Right lung (tissue), 10 donors: ENCODE measurements at places on chromosomes 1 and 21.

GRCh38 chr1:76048926-76049325 is 25.6 kb upstream of the ST6GALNAC3 start:
- no peak for DNase-seq

DNA sequence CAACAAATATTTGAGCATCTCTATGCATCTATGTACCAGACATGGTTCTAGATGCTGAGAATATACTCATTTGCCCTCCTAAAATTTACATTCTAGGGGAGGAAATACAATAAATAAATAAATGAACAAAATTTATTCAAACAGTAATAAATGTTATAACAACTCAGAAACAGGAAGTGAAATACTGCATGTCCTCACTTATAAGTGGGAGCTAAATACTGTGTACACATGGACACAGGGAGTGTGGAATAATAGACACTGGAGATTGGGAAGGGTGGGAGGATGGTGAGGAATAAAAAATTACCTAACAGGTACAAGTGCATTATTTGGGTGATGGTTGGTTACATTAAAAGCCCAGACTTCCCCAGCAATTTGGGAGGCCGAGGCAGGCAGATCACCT is 4.3 kb downstream of the COA7 start:
- DNase-seq: no peak

DNA sequence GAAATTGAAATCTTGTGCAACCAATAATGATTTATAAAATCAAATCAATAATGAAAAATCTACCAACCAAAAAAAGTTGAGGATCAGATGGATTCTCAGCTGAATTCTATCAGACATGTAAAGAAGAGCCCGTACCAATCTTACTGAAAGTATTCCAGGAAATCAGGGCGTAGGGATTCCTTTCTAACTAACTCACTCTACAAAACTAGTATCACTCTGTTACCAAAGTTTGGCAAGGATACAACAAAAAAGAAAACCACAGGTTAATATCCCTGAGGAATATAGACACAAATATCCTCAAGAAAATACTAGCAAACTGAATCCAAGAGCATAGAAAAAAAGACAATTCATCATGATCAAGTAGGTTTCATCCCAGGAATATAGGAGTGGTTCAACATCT is 52.8 kb upstream of the ADGRL4 start:
- DNase-seq: no peak

DNA sequence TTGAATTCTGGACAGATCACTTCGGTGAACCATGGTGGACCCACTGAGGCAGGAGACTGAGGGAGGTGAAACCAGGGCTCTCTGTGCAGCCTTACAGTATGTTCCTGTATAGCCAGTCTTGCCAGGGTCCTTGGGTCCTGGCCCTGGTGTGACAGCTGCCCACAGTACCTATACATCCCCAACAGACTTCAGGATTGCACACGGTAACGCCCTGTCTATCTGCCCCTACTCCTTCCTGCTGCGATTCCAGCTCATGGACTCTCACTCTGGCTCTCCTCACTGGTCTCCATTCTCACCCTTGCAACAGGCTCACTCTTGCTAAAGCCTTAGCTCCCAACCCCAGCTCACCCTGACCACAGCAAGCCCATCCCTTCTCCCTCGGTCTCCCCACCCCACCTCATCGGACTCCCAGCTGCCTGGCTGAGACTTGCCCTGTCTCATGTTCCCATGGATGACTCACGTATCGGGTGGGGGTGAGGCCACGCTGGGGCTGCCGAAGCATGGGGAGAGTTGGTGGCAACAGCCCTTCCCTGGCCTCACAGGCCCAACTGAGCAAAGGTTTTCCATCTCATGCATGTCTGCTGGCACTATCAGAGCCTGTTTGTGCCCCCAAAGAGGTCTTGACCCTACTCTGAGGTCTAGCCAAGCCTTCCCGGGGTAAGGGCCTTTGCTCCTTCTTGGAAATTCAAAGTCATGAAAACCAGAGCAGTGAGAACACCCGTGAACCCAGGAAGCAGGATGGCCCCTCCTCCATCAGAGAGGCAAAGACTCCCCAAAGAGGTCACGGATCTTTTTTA is 7.1 kb downstream of the PHLDA3 start:
- no peak for DNase-seq

DNA sequence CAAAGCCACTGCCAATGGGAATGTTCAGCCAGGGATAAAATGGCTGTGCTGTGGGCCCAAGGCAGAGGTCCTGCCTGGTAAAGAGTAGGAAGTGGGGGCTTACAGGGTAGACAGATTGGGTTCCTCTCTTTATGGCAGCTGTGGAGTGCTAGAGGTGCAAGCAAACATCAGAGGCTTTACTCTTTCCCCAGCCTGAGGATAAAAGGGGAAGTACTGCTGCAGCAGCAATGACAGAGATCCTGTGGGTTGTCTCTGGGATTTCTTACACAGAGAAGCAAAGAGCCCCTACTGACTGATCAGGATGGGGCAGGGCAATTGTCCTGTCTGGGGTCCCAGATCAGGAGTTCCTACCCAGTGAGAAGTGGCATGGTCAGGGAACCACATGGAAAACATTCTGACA is 54.2 kb downstream of the DRAM2 start:
- no peak for DNase-seq

DNA sequence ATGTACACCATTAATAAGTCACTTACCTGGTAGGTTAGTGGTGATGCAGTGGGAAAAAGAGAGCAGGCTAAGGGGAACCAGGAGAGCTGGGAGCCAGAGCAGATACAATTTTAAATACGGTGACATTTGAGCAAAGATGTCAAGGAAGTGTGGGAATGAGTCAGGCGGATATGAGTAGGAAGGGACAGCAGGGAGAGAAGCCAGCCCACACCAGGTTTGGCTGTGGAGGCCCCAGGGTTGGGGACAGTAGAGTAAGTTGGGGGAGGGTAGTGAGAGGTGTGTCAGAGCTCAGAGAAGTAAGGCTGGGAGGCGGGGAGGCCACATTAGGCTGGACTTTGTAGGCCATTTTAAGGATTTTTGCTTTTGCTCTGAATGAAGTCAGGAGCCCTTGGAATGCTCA is 482.0 kb downstream of the DISC1 start:
- no peak for DNase-seq
